Airway epithelial cell (primary cell): ENCODE measurements at places on chromosomes 3 and 15. TPM values are rescaled to one million over a fixed set of nuclear protein-coding genes. Genes with fewer than 3 reads are reported as not detected.

Gene TMEM207
- not detected in 2 replicates for total RNA-seq

Gene GOLGA8H
- 0.07 TPM in 1 of 2 replicates, not detected in the other for total RNA-seq

Gene AQP9
- 0.21 TPM in 1 of 2 replicates, not detected in the other for total RNA-seq

Gene FMN1
- total RNA-seq, result 2.9 and 4.5 TPM in 2 replicates

Gene COL6A5
- not detected in 2 replicates for total RNA-seq

Gene MYO5C
- 12.7 and 21.0 TPM in 2 replicates for total RNA-seq

Gene SKOR1
- total RNA-seq, result 0.19 TPM in 1 of 2 replicates, not detected in the other

Gene SH3GL3
- total RNA-seq, result 0.60 and 1.7 TPM in 2 replicates

Gene CRYBG3
- 7.2 and 7.6 TPM in 2 replicates for total RNA-seq

Gene SLCO2A1
- total RNA-seq, result 0.05 and 0.35 TPM in 2 replicates

Gene GNAT1
- 0.35 TPM in 1 of 2 replicates, not detected in the other for total RNA-seq

Gene LAMB2
- 112 and 135 TPM in 2 replicates for total RNA-seq

Gene RRP9
- 26.7 and 30.0 TPM in 2 replicates for total RNA-seq

Gene SI
- not detected in 2 replicates for total RNA-seq

Gene CEP19
- total RNA-seq, result 0.71 and 1.2 TPM in 2 replicates

Gene ACSBG1
- not detected in 2 replicates for total RNA-seq

Gene MESP2
- 0.37 and 0.42 TPM in 2 replicates for total RNA-seq

Gene AMIGO3
- 0.19 and 0.42 TPM in 2 replicates for total RNA-seq

Gene PLA2G4D
- total RNA-seq, result not detected in 2 replicates

Gene LMOD3
- not detected in 2 replicates for total RNA-seq

Gene MRPL3
- total RNA-seq, result 134 and 165 TPM in 2 replicates

Gene CPNE9
- not detected in 2 replicates for total RNA-seq

Gene SECISBP2L
- total RNA-seq, result 6.6 and 12.6 TPM in 2 replicates

Gene KBTBD13
- not detected in 2 replicates for total RNA-seq

Gene KNG1
- total RNA-seq, result not detected in 2 replicates

Gene VGLL3
- total RNA-seq, result 0.65 and 2.2 TPM in 2 replicates

Gene GALNT15
- total RNA-seq, result 0.14 and 0.42 TPM in 2 replicates

Gene PODXL2
- 11.8 and 13.5 TPM in 2 replicates for total RNA-seq

Gene CORO2B
- total RNA-seq, result 0.19 and 0.21 TPM in 2 replicates

Gene TTC23
- 14.4 and 15.9 TPM in 2 replicates for total RNA-seq

Gene TMIE
- total RNA-seq, result 0.14 TPM in 1 of 2 replicates, not detected in the other
